Posterior vena cava (tissue), 2 donors: ENCODE measurements at places on chromosomes 4 and X.
A peak's percentile ranks its signal among the peaks of the same experiment; 100 is the strongest.

DNA sequence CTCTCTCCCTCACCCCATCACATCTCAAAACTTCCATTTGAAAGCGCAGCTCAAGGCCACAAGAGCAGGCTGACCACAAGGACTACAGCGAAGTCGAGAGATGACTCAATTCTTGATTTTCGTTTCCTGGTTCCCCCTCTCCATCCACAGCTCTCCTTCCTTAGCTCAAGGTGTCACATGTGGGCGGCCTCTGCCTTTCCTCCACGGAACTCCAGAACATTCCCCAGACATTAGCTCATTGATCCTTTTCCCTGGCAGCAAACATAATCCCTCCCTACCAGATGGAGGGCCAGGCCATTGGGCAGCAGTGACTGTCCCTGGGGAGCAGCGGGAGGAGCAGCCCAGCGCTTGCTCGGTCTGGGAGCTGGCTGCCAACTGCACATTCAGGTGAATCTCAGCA, 56.3 kb downstream of the CCDC149 start:
- no peak for DNase-seq

DNA sequence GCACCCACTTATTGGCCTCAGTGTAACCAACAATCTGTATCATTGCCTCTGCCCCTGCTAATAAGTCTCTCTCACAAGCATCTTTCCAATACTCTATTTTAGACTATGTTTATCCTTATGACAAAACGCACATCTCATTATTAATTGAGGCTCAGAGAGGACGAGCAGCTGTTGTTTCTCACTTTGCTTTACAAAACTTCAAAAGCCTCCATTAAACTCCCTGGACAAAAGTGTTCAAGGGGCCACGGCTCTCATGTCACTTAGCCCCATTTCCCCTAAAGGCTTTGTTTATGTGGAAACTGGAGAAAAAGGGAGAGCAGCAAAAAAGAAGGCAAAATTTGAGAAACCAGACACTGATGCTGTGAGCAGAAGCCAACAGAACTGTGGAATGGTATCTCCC, 180.0 kb upstream of the LNX1 start:
- DNase-seq = no peak

DNA sequence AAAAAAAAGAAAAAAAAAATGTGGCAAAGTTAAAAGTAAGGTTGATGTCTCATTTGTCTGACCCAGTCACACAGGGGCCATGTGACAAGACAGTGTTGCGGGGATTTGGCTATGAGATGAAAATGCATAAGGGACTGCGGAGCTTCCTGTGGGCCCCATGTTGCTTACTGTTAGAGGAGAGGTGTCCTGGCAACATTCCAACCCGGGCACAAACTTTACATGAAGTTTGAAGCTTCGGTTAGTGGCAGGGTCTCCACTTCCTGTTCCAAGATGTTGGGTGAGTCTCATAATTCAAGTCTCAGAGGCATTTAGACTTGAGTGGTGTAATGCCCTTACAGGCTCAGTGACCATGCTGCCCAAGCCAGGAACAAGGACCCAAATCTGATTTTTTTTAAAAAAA, 111.3 kb downstream of the MAML3 start:
- DNase-seq = no peak

DNA sequence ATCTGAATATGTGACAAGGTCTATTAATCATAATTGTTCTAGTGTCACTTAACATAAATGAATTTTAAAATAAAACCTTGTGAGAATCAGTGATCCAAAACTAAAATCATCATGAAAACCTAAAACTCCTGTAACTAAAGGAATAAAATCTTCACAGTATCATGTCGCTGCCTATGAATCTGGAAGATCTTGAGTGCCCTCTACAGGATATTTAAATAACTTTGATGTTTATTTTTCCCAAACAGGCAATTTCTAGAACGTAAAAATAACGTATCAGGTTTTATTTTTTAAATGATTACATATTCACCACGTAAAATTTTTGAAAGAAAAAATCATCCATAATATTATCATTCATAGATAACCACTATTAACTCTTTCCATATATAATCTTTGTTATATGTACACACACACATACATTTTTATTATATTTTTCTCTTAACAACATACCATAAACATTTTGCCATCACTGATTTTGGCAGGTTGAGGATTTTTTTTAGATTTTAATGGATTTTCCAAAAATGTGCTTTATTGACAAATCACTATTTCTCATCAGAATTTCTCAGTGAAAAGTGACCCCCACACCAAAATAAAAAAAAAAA, 79.6 kb downstream of the COMMD8 start:
- DNase-seq = no peak

- no peak for DNase-seq
These were observed 651.8 kb downstream of the C4orf33 start for GRCh38 chr4:129747756-129748155.

DNA sequence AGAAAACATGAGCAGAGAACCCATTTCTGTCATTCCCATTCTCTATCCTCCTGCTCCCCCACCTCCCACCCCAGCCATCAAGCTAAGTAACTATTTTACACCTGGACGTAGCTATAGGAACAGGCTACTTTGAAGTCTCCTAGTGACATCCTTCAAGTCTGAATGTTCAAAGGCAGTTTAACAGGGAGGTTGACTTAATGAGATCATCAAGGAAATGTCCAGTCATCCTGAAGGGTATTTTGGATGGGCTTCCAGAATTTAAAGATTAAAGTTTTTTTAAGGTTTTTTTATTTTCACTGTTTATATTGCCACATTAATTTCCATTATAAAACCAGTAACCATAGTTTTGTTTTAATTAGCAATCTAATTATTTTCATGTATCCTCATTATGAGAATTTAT, 41.1 kb downstream of the HPF1 start:
- no peak for DNase-seq

GRCh38 chr4:168240821-168241220, 77.7 kb downstream of the DDX60 start:
- DNase-seq = no peak

GRCh38 chr4:139278912-139279759, 889 bp downstream of the MGARP start:
- DNase-seq = no peak

GRCh38 chrX:5976332-5976731, 252.3 kb downstream of the NLGN4X start:
- DNase-seq = no peak

- no peak for DNase-seq
These were observed 34.3 kb downstream of the TRIM61 start for GRCh38 chr4:164943192-164943591.

GRCh38 chr4:103012060-103012459, 7.4 kb downstream of the SLC9B1 start:
- DNase-seq = no peak

GRCh38 chr4:40908297-40908696, 158.5 kb downstream of the NSUN7 start:
- DNase-seq = no peak

DNA sequence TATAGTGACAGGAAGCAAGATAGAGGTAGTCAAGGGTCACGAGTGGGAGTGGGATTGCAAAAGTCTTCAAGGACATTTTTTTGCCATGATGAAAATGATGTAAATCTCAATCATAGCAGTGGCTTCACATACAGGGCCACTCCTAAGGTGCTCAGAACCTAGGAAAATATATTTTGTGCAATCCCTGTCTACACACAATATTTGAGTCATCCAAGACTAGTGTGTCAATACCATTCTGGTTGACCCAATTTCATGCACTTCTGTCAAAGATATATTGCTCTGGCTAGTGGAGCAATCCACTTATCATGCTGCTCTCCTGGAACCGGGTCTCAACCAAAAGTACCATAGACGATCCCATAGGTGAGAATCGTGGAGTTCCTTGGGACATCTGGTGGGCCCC, 24.2 kb upstream of the XPNPEP2 start:
- DNase-seq = no peak

GRCh38 chrX:14590693-14591424, 61.5 kb downstream of the GLRA2 start:
- DNase-seq = no peak

DNA sequence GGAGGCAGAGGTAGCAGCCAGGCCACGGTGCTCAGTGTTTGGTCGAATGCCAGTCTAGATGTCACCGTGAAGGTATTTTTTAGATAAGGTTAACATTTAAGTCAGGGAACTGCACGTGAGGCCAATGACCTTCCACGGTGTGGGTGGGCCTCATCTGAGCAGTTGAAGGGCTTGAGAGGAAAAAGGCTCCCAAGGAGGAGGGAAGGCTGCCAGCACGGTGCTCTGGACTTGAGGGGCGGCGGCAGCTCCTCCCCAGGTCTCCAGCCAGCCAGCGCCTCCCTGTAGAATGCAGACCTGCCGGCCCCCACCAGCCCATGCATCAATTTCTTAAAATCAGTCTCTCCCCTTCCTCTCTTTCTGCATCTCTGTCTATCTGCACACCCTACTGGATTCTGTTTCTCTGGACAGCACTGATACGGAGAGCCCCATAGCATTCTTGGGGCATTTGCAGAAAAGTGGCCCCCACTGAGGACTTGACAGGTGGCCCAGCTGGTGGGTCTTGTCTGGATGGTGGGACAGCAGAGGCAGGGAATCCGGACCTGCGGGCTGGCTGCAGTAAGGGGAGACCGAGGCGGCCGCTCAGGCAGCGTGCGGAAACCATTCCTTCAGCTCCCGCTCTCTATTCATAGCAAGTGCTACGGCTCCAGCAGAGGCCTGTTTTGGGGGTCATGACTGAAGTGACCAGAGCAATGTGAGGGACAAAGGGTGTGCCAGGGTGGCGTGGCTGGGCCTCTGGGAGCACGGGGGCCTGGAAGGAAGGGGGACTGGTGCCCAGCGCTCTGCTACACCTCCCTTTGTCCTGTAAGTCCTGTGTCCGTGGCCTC, 7.9 kb upstream of the RGS12 start:
- DNase-seq = peak; percentile 74

DNA sequence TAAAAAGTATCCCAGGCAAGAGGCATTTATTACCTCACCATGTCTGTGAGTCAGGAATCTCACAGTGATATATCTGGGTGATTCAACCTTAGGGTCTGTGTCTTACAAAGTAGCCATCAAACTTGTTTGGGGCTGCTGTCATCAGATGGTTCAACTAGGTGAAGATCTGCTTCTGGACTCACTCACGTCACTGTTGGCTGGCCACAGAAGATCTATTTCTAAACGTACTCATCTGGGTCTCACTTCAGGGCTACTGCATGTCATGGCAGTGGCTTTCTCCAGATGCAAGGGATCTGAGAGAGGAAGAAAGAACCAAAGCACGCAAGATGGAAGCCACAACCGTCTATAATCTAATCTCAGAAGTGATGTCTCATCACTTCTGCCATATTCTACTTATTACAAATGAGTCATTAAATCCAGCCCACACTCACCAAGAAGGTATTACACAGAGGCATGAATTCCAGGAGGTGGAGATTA, 267.8 kb upstream of the ANKRD50 start:
- no peak for DNase-seq

DNA sequence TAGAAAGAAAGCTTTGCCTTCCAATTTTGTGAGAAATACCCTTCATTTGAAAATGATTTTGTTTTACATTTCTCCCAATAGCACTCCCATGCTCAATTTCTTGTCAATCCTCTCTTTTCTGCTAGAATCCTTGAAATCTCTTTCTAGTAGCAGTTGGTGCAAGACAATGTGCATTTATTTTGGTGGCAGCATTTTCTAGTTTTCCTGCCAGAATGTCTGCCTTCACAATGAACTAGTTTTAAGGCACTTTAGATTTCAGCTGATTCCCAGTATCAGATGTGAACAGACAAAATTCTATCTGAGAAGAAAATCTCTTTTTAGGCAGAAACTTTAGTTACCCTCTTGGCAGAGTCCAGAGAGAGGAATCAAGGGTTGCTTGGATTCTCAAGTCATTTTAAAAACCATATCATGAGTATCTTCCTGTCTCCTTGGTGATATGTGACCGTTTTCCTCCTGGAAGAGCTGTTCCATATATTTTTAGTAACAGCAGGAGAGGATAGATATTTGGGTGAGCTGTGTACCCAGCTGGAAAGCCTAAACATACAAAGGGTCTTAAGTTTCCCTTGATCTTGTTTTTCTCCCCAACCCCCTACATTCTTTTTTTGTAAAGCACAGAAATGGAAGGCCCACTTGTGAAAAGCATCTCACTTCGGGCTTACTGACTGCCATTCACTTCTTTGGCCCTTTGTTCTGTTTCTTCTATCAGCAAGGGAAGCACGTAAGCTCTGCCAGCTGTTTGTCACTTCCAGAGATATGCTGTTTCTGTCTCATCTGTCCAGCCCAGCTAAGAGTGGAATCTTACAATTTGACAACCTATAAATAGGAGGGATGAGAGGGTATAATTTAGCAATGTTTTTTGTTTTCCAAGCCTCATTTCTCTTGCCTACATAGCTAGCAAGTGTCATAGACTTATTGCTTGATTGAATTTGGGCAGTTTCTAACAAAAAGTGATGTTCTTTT, 38.7 kb downstream of the TSPAN7 start:
- no peak for DNase-seq

DNA sequence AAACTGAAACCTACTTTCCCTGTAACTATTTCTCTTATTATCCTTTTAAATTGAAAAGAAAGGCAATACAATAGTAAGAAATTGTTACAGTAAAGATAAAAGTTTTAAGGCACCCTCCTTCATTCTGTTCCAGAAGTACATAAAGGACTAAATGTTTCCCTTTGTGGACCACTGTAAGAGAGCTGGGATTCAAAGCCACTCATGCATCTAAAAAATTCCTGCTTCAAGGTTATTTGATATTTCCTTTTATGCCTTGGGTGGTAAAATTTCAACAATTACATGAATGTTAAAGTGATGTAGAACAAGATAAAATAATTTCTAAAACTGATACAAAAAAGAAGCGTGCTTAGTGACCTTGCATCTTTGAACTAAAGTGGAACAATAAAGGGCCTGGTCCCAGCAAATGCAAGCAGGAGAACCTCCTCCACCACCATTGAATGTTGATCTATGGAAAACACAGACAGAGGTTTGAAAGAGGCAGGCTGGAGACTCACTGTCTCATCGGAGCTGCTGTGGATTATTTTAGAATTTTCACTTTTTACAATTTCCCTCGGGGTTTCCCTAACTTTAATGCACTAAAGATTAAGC, 42.3 kb upstream of the PRSS12 start:
- no peak for DNase-seq

DNA sequence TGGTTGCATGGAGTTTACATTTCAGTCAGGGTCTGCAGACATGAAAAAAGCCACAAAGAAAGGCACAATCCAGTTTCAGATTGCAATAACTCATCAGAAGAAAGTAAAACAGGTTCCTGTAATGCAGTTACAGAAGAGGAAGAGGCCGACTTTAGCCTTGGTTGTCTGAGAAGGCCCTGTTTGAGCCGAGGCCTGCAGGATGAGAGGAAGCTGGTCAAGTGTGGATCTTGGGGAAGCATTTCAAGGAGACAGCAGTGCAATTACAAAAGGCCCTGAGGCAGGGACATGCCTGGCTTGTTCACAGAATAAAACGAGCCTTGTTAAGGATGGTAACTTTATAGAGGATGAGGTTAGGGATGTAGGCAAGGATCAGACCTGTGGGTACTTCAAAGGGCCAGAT, 62.4 kb downstream of the AFF2 start:
- DNase-seq = no peak

DNA sequence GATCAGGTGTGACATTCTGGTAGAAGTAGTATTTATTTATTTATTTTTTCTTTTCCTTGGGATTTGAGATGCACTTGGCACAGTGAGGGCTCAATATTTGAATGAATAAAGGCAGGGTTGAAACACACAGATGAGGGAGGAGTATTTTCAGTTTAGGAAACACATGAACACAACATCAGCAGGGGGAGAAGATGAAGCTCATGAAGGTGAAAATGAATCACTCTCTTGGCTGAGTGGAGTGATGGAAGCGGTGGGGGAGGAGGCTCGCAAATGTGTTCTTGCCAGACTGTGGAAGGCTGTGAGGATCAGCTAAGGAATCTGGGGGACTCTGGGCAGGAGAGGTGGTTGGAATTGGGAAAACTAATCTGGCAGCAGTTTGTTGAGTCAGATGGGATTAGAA, 55.3 kb downstream of the ARHGAP10 start:
- no peak for DNase-seq

- peak; percentile 59 for DNase-seq
These were observed 57.9 kb downstream of the DKK2 start for GRCh38 chr4:106978046-106978774.
